Kidney glomerular epithelial cell (primary cell): ENCODE measurements at places on chromosomes 5 and 9.

- no peak for DNase-seq
Measured at GRCh38 chr5:41736641-41737040, 133.6 kb downstream of the OXCT1 start.

- no peak for DNase-seq
Measured at GRCh38 chr5:99045871-99046270, 117.1 kb upstream of the CHD1 start.

DNA sequence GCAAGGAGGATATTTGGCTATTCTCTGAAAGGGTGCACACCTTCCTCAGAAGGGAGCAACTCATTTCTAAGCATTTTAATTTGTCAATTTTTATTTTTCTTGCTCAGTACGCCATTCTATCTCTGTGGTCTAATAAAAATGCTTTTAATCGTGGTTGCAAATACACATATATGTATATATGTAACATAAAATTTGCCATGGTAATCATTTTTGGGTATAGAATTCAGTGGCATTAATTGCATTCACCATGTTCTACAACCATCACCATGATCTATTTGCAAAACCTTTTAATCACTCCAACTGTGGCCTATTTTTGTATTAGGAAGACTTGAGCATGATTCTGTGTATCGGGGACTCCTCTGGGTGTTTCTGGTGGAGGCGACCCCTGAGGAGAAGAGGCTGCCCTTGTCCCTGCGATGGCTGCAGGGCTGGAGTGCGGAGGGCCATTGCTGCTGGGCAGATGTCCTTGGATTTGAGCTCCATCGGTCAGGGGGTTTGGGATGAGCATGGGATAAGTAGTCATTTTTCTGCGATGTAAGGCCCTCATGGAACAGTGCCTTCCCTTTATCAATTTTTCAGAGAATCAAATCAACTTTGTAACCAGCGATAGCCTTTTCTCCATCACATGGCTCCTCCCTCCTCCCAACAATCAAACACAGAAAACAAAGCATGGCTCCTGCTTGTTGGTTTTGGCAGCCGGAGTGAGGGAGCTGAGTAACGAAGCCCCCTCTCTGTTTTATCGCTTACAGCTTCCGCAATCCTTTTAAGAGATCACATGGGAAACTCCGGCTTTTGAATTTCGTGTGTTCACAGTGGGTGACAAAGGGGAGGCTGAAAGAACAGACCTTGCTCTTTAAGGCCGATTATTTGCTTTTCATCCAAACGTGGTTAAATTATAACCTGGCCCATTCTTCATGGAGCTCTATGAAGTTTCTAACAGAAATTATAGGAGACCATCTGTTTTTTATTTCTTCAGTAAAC lies 187.3 kb downstream of the TENT4A start:
- peak; percentile 21 for DNase-seq

- DNase-seq = no peak
Measured at GRCh38 chr5:179259731-179260323, 85.4 kb downstream of the ADAMTS2 start.

GRCh38 chr5:337563-338130 lies 16.1 kb downstream of the AHRR start:
- no peak for DNase-seq

- DNase-seq = peak; percentile 79
Measured at GRCh38 chr9:120344230-120344629, 235.7 kb downstream of the CDK5RAP2 start.

GRCh38 chr9:126550891-126551351 lies 62.8 kb upstream of the LMX1B start:
- DNase-seq = no peak

DNA sequence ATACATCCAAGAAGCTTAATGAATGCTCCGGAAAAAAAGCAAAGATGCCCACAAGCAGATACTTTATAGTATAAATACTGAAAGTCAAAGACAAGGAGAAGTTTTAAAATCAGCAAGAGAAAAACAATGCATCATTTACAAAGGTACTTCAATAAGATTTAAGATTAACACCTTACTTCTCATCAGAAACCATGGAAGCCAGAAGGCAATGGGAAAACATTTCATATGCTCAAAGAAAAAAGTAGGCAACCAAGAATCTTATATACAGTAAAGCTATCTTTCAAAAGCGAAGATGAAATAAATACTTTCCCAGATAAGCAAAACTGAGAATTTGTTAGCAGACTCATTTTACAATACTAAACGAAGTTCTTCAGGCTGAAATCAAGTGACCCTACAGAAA lies 51.1 kb downstream of the ABHD17B start:
- DNase-seq = no peak

DNA sequence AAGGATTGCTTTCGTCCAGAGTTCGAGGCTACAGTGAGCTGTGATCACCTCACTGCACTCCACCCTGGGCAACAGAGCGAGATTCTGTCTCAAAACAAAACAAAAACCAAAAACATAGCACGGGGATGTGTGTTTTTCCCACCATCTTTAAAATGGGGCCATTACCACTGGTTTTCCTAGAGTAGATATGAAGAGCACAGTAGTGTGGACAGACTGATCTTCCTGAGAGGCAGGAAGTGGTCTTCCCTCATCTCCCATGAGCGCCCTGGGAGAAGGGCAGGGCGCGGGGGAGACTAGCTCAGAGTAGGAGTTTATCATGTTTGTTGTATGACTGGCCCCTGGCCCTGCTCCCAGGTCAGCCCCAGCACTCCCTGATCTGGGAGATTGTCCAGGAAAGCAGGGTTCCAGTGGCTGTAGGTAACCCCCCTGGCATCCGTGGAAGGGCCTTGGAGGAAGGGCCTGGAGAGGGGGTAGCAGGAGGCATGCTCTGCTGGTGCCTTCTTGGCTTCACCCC lies 2.3 kb downstream of the SUSD3 start:
- peak; percentile 56 for DNase-seq

DNA sequence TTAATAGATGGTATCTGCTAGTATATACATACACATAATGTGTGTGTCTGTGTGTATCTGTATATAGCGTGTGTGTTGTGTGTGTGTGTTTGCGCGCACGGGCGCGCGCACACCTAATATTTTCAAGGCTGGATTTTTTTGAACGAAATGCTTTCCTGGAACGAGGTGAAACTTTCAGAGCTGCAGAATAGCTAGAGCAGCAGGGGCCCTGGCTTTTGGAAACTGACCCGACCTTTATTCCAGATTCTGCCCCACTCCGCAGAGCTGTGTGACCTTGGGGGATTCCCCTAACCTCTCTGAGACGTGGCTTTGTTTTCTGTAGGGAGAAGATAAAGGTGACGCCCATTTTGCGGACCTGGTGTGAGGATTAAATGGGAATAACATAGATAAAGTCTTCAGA lies 757 bp downstream of the FXN start:
- DNase-seq = no peak

- DNase-seq = no peak
Measured at GRCh38 chr5:134608555-134608954, 24.1 kb downstream of the SAR1B start.

DNA sequence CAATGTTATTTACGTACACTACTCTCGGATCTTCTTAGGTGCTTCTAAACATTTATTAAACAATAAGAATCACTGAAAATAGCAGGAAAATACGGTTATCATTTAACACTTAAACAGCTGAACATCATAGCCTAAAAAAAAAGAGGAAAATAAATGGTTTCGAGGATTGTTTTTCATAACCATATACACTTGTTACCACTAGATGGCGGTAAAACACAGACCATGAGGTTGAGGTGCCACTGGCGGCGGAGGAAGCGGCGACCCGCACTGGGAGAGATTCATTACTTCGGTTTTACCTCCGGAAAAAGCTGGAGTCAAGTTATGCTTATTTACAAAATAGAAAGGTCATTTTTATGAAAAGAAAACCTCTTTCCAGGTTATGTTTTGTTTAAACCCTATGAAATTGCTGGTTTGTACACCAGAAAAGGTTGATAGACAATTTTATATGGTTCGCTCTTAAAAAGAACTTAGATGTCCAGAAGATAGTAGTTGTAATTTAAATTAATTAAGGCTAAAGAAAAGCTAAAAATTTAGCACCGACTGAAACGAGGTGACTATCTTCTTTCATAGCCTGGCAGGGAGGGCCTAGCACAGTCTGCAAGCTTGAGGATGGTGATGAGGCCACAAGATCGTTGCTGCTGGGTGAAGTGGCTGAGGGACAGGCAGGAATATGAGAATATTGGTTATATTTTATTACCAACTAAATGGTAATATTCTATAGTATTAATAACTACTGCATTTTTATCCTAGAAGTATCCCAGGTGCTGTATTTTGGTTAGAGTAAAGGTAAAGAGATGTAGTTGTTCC lies 605.7 kb downstream of the RAB3C start:
- peak; percentile 57 for DNase-seq

- DNase-seq = no peak
Measured at GRCh38 chr5:137710086-137710485, 25.8 kb downstream of the KLHL3 start.

DNA sequence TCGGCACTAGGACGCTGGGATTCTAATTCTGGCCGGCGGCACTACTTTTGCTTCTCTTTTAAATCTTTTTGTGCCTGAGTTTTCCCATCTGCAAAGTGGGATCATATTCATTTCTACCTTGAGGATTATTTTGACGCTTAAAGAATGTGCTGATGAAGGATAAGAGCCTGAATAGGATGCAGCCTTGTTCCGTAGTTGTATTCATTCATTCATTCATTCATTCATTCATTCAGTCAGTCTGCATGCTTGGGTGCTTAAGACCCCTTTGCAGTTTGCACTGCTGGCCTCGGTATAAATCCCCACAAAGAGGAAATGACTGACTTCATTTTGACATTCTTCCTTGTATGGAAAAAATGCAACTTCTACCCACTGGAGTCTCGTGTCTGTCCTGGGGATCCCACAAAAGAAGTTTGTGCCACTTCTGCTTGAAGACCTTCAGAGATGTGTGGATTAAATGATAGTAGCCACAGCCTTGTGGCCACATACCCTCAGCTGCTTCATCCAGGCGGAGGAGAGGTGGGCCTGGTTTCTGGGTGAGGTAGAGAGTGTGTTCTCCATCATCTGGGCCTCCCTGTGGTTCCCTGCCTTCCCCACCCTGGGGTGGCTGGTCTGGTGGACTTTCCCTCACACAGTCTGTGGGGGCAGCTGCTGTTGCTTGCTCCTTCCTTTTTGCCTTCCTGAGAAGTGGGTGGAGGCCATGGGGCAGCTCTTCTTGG lies 62.6 kb downstream of the PPARGC1B start:
- no peak for DNase-seq

GRCh38 chr5:147453875-147454814 lies 55.7 kb downstream of the DPYSL3 start:
- peak; percentile 81 for DNase-seq

GRCh38 chr5:142713121-142713706 lies 27.3 kb upstream of the FGF1 start:
- peak; percentile 73 for DNase-seq

- DNase-seq = no peak
Measured at GRCh38 chr5:128254789-128255188, 171.2 kb downstream of the SLC12A2 start.

- DNase-seq = no peak
Measured at GRCh38 chr9:91856419-91856818, 93.6 kb downstream of the ROR2 start.

DNA sequence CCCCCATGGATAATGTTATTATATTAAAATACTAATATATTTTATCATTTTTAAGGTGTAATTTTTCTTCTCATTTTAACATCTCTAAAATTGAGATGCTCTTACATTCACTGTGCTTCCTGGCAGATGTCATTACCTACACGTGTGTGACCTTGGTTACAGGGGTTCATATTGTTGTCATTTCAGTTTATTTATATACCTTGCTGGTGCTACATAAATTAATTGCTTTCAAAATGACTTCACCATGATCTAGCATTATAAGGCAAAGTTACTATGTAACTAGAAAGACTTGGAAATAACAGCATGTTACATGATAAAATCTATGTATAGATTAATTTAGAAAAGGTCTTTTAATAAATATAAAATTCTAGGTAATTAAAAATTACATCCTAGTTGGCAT lies 60.9 kb downstream of the ARHGEF28 start:
- no peak for DNase-seq
